HS-5 (cell line): ENCODE measurements at places on chromosomes 5 and 9.

DNA sequence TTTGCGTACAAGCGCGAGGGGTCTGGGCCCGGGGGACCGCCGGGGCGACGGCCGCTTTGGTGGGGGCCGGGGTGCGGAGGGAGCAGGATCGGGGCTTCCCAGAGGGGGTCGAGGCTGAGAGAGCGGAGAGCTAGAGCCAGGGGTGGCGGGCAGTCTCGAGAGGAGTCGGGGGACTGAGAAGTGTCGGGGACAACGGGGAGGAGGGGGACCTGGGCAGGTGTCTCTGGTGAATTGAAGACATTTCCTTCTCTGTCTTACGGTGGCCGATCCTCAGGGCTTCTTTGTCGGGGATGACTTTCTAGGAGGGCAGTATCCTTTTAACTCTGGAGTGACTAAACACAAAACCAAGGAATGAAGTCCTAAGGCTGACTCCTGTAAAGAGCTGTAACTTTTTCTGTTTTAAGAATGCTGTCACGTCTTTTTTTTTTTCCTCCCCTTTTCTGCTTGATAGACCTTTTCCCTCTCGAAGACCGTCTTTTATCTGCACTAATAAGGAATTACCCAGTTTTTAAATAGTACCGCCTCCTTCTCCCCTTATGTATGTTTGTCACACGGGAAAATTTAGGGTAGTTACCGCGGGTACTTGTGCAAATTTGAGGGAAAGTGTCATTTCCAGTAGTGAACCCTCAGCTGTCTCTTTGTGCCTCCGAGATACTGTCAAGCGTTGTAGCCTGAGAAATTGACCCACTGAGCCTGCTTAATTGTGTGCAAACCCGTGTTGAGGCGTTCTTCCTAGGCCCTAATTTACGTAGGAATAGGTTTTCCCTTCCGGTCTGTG lies 822 bp downstream of the DENND4C start:
- DNase-seq, result no peak

DNA sequence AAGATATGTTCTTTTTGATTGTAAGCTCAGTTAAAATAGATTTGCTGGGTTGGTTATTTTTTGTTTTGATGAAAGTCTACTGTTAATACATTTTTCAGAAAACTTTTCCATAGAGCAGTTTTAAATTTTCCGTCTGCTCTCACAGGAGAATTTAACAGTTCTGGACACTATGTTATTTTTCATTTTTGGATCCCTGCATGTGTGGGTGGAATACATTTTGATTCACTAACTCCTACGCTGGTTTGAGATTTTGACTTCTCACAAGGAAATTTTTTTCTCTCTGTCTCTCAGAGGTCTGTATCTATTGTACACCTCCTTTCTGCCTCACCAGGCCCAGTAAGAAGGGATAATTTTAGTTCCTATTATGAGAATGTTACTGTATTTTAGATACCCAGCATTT lies 502.4 kb downstream of the CDH10 start:
- no peak for DNase-seq

DNA sequence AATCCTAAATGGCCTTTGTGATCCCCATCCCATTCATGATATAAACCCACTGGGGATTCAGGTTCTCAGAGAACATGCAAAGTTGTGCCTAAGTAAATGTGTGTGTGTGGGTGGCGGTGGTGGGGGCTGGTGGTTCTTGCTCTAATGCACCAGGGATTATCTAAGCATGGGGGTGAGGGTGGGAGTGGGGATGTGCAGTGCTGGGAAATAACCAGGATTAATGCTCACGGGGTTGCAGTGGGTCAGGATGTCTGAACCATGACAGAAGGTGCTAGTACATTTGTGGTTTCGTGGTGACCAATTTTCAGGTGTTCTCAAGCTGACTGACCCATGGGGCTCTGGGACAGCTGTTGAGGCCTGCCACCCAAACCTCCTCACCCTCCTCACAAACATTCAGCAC lies 101.0 kb downstream of the ZNF608 start:
- no peak for DNase-seq

- DNase-seq, result no peak
Measured at GRCh38 chr9:68685770-68686169, 19.3 kb upstream of the PIP5K1B start.

DNA sequence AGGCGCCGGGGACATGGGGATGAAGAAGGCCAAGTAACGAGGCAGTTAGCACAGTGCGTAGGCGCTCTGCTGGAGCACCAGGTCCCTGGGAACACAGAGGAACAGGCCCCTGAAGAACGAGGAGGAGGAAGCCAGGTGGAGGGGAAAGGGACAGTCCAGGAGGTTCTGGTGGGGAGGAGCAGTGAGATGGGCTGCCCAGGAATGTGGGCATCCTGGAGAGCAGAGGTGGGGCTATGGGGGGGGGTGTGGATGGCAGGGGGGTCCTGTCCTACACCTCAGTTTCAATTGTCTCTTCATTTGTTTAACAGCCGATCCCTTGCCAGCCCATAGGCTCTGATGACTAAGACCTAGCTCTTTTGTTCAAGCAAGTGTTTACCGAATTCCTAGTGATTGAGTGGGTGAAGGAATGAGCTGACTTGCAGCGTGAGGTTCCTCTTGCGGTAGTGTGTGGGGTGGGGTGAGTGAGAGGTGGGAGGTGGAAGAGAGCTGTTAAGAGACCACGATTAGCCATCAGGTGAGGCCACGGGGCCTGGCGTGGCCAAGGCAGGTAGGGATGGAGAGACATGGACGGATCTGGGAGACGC lies 8.4 kb upstream of the PHYHD1 start:
- DNase-seq, result peak; percentile 80

DNA sequence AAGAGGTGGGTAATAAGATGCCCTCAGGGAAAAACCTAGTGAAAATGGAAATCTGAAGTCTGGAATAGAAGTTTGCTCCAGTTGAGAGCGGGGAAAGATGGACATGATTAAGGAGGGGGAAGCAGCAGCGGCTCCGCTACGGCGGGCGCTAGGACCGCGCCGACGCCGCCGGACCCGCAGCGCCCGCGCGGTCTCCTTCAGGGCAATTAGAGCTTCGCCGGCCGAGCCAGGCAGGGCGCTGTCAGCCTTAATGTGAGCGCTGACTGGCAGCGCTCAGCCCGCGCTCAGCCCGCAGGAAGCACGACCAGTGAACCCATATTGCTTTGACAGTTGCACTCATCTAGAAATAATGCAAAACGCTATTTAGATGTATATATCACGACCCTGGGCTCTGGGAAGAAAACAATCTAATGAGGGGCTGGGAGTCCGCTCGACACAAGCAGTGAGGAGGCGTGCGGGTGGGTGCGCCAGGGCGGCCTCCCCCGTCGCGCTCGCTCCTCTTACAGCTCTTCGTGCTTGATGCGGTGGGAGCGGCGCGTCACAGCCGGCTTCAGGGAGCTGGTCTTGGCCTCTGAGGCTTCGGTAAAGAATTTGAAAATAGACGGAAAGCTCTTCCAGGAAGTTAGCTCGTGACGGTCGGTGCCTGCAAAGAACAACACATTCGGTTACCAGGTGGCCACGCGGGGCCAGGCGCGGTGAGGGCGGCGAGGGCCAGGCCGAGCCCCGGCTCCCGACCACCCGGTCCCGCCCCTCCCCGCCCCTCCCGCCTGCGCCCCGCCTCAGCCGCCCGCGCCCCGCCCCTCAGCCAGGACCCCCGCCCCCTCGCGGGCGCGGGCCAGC lies 37.7 kb downstream of the NR2F1 start:
- DNase-seq, result peak; percentile 36

GRCh38 chr9:132163876-132164603 lies 2.2 kb downstream of the NTNG2 start:
- no peak for DNase-seq

DNA sequence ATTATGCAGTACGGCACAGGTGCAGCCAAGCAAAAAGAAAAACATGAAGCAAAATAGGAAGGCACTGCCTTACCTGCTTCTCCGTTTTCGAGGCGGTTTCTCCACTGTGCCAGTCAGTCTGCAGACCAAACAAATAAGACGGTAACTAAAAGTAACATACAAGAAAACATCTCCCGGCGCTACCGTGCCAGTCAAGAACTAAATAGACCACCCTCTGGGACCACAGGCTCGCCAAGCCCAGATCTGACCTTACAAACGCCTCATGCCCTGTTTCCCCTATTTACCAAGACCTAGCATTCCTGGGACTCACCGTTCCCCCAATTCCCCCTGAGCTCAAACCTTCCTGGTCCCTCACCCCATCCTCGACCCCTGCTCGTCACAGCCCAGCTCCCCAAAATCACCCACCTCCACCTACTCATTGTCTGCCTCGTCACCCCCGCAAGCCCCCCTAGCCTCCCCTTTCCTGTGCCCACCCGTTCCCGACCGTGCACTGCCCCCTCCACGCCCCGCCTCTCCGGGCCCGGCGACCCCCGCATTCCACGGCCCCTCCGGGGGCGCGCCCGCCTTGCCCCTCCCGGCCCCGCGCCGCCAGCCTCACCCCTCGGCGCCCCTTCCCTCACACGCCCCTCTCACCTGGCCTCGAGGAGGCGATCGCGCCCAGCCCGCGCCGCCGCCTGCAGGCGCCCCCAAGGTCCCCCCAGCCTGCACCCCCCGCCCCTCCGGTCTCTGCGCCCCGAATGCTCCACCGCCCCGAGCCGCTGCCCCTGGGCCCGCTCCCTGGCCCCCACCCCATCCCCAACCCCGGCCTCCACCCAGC lies 560 bp downstream of the SCAI start:
- DNase-seq, result no peak

DNA sequence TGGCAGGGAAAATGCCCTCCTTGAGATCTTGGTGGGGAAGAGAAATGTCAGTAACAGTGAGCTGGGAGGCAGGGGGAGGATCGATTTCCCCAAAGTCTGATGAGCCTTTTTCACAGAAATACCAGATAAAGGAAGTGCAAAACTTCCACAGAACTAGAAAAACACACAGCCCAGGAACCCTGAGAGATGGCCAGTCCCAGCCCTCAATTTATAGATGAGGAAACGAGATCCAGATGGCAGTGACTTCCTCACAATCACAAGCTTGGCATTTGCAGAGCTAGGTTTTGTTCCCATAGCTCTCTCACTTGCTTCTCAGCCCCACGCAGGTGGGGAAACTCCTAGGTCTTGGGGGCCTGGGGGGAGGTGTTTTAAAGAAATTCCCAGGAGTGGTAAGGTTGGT lies 3.8 kb upstream of the GGTA1 start:
- peak; percentile 26 for DNase-seq

- no peak for DNase-seq
Measured at GRCh38 chr5:35371951-35372426, 141.7 kb upstream of the PRLR start.

- DNase-seq, result no peak
Measured at GRCh38 chr5:149162401-149163084, 21.2 kb downstream of the ABLIM3 start.

- DNase-seq, result no peak
Measured at GRCh38 chr9:21317956-21318923, 13.1 kb upstream of the IFNA5 start.

DNA sequence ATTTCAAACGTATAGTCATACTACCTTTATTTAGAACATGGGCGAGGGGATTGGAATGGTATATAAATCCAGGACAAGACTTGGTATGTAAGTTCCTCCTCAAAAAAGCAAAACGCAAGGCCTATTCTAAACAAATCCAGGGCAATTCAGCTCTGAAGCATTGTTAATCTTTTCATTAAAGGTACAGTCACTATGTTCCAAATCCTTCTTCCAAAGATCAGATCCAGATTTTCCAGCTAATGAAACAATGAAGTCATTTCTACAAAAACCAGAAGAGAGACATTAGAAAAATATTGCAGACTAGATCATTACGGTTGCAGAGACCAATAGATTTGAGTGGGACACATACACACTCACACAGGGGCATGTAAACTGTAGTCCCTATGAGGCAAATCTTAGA lies 116.1 kb upstream of the BNC2 start:
- no peak for DNase-seq

DNA sequence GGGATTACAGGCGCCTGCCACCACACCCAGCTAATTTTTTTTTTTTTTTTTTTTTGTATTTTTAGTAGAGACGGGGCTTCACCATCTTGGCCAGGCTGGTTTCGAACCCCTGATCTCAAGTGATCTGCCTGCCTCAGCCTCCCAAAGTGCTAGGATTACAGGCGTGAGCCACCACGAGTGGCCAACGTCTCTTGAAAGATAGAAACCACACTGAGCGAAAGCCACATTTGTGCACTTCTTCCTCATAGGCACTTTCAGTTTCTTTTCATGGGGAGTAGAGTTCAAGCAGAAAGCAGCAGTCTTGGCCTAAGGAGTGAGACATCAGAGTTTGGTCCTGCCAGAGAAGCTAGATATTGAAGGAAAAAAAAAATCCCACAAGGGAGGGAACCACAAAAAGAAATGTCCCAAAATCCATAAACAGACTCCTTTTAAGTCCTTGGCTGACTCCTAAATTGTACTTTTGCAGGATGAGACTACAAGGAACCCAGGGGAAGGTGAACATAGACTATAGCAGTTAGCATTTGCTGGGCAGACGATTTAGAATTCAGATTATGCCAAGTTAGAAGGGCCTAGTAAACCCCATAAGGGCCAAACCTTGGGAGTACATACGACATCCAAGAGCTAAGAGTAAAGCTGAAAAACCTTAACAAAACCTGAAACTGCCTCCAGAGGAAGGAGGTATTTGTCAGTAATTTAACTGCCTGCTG lies 43.9 kb upstream of the GLIPR2 start:
- no peak for DNase-seq

DNA sequence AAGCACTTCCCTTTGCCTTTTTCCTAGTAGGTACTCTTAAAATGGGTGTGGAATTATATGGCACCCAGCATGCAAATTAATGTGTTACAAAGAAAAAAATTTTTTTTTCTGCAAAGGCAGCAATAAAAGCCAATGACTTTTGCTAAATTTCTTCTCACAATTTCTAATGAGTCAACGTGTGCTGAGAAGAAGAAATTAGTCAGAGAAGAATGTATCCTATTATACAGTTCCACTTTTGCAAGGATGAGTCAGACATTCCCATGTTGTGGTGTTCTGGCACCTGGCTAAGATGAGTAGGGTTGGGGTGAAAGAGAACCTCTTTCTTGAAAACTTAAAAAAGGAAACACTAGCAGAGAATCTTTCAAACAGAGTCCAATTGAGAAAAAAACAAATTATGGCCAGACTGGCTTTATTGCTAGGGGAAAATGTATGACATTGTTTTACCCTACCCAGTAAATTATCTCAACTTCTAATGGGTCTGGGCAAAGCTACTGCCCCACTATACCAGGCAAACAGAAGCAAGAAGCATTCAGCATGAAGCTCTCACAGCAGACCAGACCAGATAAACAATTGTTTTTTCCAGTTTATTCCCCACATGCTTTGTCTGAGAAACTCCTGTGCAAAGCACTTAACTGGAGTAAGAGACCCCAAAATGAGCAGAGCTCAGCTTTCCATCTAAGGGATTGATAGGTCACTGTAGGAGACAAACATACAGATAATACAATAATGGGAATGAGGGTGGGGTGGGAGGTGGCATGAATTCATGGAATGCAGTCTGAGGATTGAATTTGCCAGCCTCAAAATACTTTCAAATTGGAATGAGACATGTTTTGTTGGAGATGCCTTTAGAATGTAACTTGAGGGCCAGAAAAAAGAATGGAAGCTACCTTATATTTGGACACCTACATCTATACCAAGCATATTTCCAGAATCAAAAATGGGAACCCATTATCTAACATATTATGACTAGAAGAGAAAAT lies 220.8 kb upstream of the RFX3 start:
- DNase-seq, result peak; percentile 85

- DNase-seq, result no peak
Measured at GRCh38 chr9:115845648-115846312, 307.8 kb upstream of the PAPPA start.
